ENCODE measurements at places on chromosomes 4 and X.

DNA sequence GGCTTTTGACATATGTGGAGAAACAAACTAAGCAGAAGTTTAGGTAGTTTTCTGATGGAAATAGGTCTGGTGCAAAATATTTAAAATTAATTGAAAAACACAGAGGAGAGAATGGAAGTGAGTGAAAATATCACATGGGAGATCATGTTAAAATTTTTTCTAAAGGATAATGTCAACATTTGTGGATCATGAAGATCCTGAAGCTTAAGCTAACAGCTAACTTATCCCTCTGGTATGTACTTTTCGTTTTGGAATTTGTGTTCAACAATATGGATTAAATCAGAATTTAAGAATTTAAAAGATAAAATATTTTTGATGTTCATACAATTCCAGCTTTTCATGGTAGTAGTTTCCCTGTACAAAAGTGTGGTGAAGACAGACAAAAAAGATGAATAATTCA, 572.8 kb upstream of the FAM241A start:
- no peak for DNase-seq

DNA sequence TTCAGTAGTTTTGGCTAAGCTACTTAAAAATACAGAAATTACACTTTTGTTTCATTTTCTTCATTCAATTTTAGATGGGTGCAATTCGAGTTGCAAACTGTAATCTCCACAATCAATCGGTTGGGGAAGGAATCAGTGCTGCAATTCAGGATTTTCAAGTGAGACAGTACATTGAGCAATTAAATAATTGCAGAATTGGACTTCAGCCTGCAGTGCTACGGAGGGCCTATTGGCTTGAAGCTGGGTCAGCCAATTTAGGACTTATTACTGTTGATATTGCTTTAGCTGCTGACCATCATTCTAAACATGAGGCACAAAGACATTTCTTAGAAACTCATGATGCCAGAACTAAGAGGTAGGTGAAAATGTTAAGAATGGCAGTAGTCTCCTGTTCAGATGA, 77.7 kb downstream of the BLTP1 start:
- DNase-seq = no peak

- DNase-seq = no peak
Measured at GRCh38 chr4:99394896-99395295, 40.2 kb downstream of the ADH7 start.

DNA sequence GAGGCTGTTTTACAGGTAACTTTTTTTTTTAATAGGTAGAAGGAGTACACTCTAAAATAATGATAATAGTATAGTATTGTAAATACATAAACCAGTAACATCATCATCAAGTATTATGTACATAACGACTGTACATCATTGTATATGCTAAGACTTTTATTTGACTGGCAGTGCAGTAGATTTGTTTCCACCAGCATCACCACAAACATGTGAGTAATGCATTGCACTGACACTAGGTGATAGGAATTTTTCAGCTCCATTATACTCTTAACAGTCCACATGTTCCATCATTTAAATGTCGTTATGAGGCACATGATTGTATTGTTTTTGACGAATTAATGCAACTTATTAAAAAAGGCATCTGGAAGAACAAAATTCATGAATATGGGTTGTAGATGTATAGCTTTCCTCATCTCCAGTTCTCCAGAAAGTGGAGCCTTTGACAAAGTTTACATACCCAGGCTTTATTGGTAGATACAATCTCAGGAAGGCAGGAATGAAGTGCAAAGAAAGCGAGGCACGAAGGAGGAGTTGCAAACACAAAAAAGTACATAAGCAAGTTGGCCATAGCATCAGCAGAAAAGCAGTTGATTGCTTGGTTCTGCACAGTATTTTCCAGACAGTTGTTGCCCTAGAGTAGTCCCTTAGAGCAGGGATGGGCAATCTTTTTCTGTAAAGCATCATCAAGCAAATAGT, 336.9 kb upstream of the NR3C2 start:
- DNase-seq = no peak

- no peak for DNase-seq
Measured at GRCh38 chr4:33518856-33519255, 2725.5 kb downstream of the ARAP2 start.

GRCh38 chr4:31620476-31620875, 900.3 kb downstream of the PCDH7 start:
- DNase-seq = no peak

DNA sequence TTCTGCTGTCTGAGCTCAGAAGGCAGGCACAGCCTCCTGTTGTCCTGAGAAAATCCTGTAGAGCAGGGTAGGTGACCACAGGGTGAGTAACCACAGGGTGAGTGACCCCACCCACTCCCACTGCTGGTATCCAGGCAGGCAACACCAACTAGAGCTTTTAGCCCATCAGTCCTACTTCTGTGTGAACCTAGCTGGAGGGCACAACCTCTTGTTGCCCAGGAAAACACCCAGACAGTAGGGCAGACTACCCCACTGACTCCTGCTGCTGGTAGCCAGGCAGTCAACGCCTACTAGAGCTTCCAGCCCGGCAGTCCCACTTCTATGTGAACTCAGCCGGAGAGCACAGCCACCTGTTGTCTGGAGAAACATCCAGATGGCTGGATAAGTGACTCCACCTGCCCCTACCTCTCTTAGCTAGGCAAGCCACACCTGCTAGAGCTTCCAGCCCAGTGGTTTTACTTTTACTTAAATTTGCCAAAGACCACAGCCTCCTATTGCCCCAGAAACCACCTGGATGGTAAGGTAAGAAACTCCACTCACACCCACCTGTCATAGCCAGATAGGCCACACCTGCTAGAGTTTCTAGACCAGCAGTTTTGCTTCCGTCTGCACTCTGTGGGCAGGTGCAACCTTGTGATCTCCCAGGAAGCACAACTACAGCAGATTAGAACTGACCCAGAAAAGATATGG, 371.6 kb downstream of the INPP4B start:
- no peak for DNase-seq

DNA sequence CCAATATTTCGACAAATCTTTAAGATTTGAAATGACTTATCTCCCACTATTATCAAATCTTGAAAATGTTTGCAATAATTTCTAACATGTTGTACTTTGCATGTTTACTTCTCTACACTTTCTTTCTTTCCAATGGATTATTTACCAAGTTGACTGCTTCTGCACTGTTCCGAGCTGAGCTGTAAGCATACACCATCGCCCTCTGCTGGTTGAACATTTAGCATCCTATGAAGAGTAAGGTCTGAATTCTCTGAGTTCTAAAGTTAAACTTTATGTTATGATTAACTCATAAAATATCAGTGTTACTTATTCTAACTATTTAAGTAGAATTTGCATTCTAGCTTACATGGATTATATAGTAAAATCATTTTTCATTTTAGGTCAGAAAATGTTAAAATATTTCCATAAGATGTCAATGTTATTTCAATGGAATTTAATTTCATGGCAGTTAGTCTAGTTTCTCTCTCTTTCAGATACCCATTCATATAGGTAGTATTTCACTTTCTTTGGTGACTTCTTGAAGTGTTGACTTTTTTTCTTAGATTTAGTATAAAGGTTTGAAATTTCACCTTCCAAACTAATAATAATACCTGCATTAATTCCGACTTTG, 137.4 kb downstream of the DKK2 start:
- no peak for DNase-seq

DNA sequence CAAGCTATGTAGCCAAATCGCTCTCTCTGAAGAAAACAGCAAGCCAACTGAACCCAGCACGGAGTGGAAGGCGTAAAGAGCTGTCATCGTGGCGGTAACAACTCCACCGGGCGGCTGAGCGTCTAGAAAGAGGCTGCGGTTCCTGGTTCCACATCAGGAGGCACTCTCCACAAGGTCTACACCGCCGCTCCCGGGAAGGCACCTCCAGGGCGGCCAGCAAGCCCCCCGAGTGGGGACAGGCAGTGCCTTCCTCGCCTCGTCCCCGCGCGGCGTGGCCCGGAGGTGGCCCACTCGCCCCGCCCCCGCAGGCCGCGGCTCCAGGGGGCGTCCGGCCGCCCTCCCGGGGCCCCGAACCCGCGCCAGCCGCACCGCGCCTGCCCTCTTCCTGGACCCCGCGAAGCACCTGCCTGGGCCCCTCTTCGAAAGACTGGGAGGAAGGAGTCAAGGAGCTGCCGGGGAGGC, 755 bp downstream of the KLHL8 start:
- peak; percentile 10 for DNase-seq

- no peak for DNase-seq
Measured at GRCh38 chr4:173520921-173521466, 9.0 kb downstream of the HAND2 start.

DNA sequence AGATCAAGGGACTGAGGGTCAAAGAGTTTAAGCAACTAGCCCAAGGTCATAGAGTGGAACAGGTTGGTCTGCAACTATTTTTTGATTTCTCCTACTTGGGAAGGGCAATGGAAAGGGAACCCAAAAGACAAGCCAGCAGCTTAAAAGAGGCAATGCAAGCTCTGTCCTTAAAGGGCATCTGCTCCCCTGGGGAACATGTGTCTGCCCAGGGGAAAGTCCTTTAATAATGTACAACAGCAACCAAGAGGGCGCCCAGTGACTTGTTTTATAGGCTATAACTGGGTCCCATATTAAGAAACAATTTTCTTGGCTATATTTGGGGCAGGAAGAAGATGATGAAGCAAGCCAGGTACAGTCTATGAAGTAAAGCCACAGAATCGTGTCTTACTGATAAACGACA, 54.7 kb upstream of the RBM47 start:
- no peak for DNase-seq

DNA sequence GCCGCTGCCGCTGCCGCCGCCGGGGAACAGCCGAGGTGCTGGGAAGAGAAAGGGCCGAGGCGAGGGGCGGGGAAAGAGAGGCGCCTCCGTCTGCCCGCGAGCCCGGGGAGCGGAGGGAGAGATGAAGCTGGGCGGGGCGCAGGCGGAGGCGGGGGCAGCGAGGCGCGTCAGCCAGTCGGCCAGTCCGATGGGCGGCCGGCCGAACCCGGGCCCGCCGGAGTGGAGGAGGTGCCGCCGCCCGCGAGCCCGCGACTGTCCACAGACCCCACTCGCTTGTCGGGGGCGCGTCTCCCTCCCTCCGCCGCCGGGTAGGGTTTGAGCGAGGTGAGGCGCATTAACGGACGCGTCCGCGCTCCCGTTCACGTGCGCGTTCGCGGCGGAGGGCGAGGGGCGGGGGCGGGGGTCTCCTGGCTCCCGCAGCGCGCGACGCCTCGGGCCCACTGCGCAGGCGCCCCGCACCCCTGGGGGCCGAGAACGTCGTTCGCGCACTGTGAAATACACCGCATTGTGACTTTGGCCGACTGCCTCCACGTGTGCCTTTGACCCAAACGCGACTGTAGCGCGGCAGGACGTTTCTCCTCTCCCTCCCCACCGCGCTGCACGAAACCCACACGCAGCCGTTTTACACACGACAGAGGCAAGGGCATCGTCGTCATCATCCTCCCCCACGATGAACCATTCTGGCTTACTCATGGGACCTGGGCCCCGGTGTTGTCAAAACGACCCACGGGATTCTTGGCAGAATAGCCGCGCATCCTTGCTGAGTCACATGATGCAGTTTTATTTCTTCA, at the start of gene NUDT11:
TSS of gene NUDT11 (minus strand) at position 92 of the 791 bp plus-strand sequence. CDS start 148 bp downstream, outside the sequence.
- DNase-seq = peak; percentile 47

DNA sequence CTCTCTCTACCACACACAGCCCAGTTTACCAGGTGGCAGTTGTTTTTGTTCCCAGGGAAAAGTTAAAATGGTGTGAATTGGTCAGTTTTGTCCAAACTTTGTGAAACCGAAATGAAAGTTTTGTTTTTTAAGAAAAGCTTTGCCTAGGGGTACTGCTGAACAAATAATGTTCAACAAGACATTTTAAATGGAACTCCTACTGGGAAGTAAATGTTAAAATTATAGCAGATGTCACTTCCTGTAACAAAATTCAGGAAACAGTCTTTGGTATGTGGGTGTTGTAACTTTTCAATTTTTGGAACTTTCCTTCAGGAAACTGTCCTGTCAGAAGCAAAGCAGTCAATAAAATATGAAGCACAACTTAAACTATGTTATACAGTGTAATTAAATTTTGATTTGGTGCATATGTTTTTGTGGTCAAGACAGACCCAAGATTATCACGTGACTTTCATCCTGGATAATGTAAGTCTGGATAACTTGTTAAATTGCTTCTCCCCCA, 79.5 kb downstream of the AFF1 start:
- no peak for DNase-seq

GRCh38 chrX:35680940-35681346, 117.2 kb upstream of the MAGEB16 start:
- DNase-seq = no peak

DNA sequence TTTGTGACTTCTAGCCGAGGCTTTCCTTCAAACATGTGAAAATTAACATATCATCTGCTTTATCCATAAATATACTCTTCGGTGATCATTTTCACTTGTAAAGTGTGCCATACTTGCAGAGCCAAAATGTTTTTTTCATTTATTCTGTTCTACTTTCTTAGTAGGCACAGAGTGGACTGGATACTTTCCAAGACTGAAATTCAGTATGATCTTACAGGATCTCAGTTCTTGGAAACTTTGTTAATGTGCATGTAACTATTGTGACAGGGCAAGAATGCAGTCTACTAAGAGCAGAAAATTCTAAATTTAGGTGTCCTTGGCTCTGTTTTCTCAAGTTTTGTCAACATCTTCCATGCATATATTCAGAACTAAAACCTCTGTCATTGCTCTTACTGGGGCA, 284.9 kb downstream of the TEX13A start:
- no peak for DNase-seq

GRCh38 chr4:80265571-80266252, 752 bp upstream of the FGF5 start:
- DNase-seq = no peak

GRCh38 chrX:82848111-82848510, 660.0 kb upstream of the POU3F4 start:
- DNase-seq = no peak

DNA sequence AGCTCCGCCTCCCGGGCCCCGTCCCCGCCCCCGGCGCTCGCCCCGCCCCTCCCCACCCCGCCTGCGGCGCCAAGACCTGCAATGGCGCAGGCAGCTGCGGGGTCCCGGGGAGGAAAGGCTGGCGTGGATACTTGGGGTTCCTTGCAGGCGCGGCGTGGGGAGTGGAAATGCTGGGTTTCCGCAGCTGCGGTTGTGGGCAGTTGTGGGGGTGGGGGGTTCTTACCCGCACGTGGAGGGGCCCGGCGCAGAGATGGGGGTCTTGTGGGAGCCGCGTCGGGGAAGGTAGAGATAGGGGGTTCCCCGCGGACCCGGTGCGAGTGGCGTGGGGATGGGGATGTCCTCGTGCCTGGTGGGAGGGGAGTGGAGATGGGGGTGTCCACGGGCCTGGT, 680 bp upstream of the ASMTL start:
- no peak for DNase-seq

DNA sequence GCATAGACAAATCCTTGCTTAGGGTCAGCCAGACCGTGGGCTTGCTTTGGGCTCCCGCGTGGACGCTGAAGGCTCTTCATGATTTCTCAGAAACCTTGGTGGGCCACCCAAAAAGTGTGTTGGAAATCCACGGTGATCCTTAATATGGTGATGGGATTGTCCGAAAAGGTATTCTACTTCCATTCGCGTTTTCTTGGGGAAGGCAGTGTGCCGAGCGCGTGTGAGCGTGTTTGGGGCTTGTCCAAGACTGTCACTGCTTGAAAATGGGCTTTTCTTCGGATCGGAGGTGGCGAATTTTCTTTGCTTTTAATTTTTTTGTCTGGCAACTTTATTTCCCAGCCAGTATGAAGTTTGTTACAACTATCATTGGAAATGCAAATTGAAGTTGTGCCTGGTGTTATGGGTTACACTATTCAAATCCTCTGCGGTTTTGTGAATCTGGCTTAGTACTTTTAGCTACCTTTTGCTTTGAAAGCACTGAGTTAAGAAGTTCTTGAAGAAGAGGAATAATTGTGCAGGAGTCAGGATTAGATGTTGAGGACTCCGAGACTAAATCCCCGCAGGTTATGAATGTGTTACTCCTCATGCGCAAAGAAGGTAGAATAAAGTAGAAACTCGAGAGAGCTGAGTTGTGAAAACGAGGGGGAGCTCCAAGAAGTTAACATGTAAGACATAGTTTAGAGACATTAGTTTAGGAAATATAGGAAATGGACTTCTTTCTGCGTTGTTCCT, 3.2 kb downstream of the SPRY1 start:
- DNase-seq = no peak

Data from stimulated activated CD4-positive, alpha-beta T cell treated with anti-CD3 and anti-CD28 coated beads, Interleukin-12 subunit alpha, Interleukin-12 subunit beta, amount 100 ng/mL, for 24 hours (primary cell).